ENCODE measurements at places on chromosomes 7 and 10. TPM values are rescaled to one million over a fixed set of nuclear protein-coding genes. Genes with fewer than 3 reads are reported as not detected.
A peak's percentile ranks its signal among the peaks of the same experiment; 100 is the strongest.

- DNase-seq = no peak
Measured at GRCh38 chr10:8325024-8325980, 270.8 kb downstream of the GATA3 start.

GRCh38 chr10:13690281-13690825, 103.6 kb downstream of the PRPF18 start:
- no peak for DNase-seq

- DNase-seq = peak; percentile 78
Measured at GRCh38 chr7:50679218-50680007, 103.3 kb downstream of the GRB10 start.

DNA sequence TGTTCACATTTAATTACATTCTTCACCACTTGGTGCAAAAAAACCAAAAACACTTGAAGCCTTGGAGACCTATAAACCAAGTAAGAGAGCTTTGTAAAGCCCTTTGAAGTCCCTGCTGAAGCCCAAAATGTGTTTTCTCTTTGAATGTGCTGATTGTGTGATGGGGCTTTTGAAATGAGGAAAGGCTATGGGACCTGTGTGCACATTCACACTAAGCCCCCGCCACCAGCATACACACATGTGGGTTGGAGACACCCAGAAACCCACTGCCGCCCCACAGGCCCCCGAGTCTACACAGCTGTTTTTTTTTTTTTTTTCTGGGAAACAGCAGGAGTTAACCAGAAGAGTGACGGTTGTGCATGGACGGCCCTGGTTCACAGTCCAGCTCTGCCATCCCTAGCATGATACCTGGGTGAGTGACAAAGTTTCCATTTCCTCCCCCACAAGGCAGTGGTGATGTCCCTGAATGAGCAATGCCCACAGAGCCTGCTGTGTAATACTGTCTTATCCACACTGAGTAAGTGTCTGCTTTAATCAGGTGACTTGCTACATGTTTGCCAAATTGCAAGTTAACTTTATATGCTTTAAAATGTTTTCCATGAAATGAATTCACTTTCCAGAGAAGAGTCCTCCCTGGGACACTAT, 154.6 kb upstream of the GDF10 start:
- DNase-seq = no peak

GRCh38 chr7:47978790-47979144, 648 bp downstream of the HUS1 start:
- DNase-seq = no peak

DNA sequence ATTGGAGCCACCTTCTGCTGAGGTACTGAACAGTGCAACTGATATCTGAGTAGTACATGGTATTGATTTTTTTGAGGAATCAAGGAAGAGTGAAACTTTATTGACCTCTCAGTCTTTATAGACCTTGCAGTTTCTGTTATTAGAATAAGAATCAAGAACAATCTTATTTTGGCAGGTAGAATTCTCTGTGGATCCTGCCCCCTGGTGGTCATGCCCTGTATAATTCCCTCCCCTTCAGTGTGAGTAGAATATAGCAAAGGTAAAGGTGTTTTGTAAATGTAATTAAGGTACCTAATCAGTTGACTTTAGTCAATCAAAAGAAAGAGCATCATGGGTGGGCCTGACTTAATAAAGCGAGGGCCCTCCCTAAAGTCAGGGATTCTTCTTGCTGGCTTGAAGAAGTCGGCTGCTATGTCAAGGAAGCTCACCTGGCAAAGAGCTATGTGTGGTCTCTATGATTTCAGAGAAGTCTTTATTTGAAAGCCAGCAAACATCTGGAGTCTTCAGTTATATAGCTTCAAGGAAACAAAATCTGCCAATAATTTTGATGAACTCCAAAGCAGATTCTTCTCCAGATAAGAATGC, 142.8 kb downstream of the LSM5 start:
- DNase-seq = peak; percentile 47

DNA sequence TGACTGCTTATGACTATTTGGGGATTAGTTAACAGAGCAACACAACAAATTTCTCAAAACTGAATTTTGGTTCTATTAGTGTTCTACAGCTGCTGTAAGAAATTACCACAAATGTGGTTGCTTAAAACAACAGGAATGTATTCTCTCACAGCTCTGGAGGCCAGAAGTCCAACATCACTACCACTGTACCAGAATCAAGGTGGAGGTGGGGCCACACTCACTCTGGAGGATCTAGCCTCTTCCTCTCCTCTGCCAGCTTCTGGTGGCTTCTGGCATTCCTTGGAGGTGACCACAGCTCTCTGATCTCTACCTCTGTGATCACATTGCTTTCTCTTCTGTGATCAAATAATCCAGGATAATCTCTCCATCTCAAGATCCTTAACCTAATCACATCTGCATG, 194.7 kb upstream of the BMPER start:
- DNase-seq = no peak

DNA sequence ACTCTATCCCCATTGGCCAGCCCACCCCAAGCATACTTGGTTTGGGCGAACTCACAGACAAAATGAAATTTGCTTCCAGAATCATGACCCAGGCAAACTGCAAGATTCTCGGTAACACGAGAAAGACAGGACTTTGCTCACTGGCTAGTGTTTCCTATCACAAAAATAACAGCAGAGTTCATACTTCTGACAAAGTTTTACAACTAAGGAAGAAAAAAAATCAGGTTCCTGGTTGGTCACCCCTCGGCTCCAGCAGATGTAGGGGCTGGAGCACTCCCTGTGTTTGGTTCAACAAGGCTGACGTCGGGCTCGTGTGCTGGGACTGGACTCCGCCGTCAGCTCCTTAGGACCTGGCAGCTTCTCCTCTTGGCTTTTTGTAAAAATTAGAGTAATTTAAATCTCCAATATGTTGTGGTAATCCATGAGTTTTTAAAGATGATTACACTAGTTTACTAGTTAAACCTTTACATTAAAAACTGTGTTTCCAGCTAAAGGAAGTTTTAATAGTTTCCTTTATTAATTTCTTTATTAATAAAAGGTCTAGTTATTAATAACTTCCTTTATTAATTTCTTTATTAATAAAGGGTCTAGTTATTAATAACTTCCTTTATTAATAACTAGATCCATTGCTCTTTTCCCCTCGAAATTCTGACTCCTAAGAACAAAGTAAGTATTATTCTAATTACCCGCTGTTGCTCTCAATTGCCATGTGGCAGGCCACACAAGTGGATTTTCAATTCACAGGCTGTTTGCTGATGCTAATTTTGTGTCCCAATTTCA, 115.6 kb upstream of the RNF32 start:
- no peak for DNase-seq

DNA sequence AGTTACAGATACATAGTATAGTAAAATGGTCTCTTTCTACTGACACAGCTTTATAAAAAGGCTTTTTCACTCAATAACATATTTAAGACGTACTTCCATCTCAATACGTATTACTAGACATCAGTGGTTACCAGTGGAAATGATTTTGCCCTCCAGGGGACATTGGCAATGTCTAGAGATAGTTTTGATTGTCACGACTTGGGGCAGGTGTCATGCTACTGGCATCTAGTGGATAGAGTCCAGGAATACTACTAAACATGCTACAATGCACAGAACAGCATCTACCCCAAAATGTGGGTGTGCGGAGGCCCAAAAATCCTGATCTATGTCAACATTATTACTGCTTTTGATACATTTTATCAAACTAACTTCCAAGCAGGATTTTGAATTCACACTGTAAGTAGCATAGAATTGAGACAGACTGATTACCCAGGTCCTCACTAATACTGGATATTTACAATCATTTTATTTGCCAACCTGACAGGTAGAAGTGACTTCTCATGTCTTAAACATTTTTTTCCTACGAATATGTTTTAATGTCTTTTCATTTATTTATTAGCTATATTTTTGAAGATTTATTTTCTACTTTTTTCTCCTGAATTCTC, 53.8 kb downstream of the HGF start:
- DNase-seq = peak; percentile 96

GRCh38 chr10:4141471-4141870, 356.5 kb upstream of the KLF6 start:
- no peak for DNase-seq

The TAS2R41 gene
- total RNA-seq = not detected

The PRR15 gene
- total RNA-seq = not detected

The ANKRD1 gene
- not detected for total RNA-seq

The SPDYE11 gene
- not detected for total RNA-seq

Data from SK-MEL-5 (cell line).